ENCODE measurements at places on chromosomes 12 and 14.

DNA sequence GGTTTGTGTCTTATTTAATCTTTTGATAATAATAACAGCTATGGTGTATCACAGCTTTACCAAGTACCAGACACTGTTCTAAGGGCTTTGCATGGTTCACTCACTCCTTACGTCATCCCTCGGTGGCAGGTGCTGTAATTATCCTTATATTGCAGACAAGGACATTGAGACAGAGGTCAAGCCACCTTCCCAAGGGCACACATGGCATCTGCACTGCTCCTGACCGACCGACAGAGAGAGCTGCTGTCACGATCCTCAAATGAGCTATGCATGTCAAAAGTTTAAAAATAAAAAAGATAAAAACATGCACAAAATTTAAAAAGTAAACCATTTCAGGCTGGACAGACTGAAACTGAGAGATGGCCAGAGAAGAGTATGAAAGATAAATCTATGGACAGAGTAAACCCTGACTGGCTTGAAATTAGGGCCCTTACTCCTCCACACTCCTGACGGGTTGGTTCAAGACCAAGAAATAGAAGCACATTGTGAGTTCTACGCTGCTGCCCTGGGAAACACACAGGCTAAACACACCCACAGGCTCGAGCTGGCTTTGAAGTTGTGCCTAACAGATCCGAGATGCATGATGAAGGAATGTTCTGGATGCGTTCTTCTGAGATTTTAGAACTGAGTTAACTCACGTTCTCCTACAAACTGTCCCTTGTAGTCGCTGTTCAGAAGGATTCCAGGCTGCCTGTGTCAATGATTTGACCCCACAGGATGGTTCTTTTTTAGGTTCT lies 268.7 kb downstream of the ZFP36L1 start:
- H3K36me3 ChIP-seq = no peaks in the 10 kb centered on the region
- H3K4me3 ChIP-seq = no peak overlapping the region
- no peak for DNase-seq
- H3K27ac ChIP-seq = no peak overlapping the region
- no peaks in the 10 kb centered on the region for H3K4me1 ChIP-seq
- no peaks in the 10 kb centered on the region for H3K27me3 ChIP-seq

DNA sequence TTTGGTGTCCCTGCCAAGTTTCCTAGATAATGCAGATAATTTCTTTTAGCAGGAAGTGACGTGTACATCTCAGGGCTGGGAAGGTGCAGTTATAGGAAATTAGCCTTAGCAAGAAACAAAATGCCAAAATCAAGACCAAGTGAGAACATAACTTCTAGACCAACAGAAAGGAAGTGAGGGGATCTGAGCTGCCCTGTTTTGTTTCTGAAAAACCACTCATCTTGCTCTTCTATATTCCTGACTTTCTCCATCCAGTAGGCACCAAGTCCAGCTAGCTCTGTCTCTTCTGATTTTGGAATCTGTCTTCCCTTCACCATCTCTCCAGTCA lies 23.9 kb upstream of the DUSP6 start:
- peak overlapping the region; percentile 54 for H3K27ac ChIP-seq
- no peaks in the 10 kb centered on the region for H3K36me3 ChIP-seq
- no peak for DNase-seq
- peaks cover 14% of the 10 kb centered on the region for H3K4me1 ChIP-seq

- H3K4me1 ChIP-seq = no peaks in the 10 kb centered on the region
- no peak overlapping the region for H3K27ac ChIP-seq
Measured at GRCh38 chr12:92955997-92956663, 27.0 kb upstream of the EEA1 start.

- no peak for DNase-seq
- H3K4me3 ChIP-seq = no peak overlapping the region
- no peaks in the 10 kb centered on the region for H3K27me3 ChIP-seq
- H3K27ac ChIP-seq = no peak overlapping the region
- H3K4me1 ChIP-seq = no peaks in the 10 kb centered on the region
Measured at GRCh38 chr14:33188880-33189279, 250.2 kb downstream of the NPAS3 start.

DNA sequence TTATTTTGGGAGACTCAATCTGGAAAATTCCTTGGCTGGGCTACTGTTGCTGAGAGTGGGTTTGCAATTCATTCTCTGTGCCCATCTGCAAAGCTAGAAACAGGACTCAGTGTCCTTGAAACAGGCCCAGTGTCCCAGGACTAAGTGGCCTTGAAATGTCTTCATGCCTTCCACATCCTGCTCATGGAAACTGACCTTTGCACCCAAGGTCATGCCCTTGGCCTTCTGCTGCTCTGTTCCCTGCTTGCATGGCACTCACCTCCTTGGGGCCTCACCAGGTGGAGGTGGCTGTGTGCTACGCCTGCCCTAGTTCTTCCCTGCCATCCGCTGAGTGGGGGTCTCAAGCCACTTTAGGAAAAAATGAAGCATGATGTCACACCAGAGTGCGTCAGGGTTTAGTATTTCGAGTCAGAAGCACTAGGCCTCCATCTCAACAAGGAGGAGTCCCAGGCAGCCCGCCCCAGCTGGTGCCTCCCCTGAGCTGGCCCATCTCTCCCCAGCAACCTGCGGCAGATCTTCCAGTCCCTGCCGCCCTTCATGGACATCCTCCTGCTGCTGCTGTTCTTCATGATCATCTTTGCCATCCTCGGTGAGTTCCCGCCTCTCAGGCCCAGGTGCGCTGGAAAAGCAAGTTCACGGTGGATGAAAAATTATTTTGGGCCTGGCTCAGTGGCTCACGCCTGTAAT lies 48.1 kb downstream of the TPCN1 start:
- no peak overlapping the region for H3K4me3 ChIP-seq
- H3K27ac ChIP-seq = no peak overlapping the region
- no peaks in the 10 kb centered on the region for H3K4me1 ChIP-seq
- no peak for DNase-seq
- H3K27me3 ChIP-seq = no peaks in the 10 kb centered on the region
- H3K36me3 ChIP-seq = peaks cover 3% of the 10 kb centered on the region

- H3K4me3 ChIP-seq = no peak overlapping the region
- no peak overlapping the region for H3K27ac ChIP-seq
- no peaks in the 10 kb centered on the region for H3K4me1 ChIP-seq
- H3K27me3 ChIP-seq = peaks cover 63% of the 10 kb centered on the region
Measured at GRCh38 chr14:96257056-96257455, 1.0 kb downstream of the BDKRB1 start.

DNA sequence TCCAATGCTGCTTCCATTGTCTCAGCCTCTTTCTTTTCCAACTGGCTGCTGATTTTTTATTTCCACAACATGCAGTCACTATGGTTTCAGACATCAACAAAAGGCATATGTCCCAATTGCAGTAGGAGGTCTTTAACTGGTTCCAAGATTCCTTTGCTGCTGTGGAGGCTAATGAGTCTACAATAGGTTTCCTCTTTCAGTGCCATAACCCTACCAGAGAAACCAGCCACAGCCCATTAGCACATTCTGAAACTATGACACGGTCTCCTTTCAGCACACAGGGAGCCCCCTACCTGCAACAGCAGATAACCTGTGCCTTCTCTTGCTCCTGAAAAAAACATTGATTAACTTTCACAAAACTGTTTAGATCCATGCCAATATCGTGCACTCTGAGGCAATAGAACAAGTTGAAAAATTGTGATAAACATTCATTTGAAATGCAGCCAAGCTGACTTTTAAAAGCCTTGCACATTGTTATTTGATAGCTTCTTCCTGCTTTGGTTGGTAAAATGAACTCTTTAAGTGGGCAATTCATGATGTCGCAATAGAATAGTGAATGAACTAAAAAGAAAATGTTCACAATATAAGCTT lies 32.4 kb downstream of the PLEKHG7 start:
- no peak for DNase-seq
- no peak overlapping the region for H3K27ac ChIP-seq
- H3K4me1 ChIP-seq = no peaks in the 10 kb centered on the region
- H3K4me3 ChIP-seq = no peak overlapping the region

- no peaks in the 10 kb centered on the region for H3K27me3 ChIP-seq
- no peak for DNase-seq
- H3K27ac ChIP-seq = peak overlapping the region; percentile 99
- H3K4me3 ChIP-seq = peak overlapping the region; percentile 99
- H3K36me3 ChIP-seq = peaks cover 99% of the 10 kb centered on the region
Measured at GRCh38 chr14:99256483-99256874, 15.5 kb downstream of the BCL11B start.

GRCh38 chr12:44835641-44836379 lies 40.3 kb downstream of the NELL2 start:
- H3K27me3 ChIP-seq = no peaks in the 10 kb centered on the region
- H3K27ac ChIP-seq = peak overlapping the region; percentile 77
- peak overlapping the region; percentile 4 for H3K4me3 ChIP-seq
- no peaks in the 10 kb centered on the region for H3K36me3 ChIP-seq
- H3K4me1 ChIP-seq = peaks cover 27% of the 10 kb centered on the region

GRCh38 chr12:74370608-74371216 lies 166.9 kb upstream of the ATXN7L3B start:
- no peak overlapping the region for H3K4me3 ChIP-seq
- H3K27me3 ChIP-seq = peaks cover 2% of the 10 kb centered on the region
- H3K36me3 ChIP-seq = no peaks in the 10 kb centered on the region
- DNase-seq = no peak

- H3K27ac ChIP-seq = peak overlapping the region; percentile 0
- peak; percentile 29 for DNase-seq
Measured at GRCh38 chr12:1533602-1534304, 60.6 kb downstream of the FBXL14 start.

DNA sequence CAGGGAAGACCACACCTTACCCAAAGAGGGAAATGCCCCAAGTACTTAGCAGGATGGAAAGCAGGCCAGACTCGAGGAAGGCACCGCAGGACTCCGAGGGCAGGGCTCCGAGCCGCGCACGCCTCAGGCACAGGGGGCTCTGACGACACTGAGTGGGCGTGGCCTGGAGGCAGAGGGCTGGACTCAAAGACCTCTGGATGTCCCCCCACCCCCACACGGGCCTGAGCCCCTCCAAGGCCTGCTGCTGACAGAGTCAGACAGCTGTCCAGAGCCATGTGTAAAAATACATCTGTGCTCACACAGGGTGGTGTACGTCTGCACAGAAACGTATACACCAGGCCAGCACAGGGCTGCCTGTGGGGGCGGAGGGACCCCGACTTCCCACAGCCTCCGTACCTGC lies 1.4 kb downstream of the AKT1 start:
- H3K27me3 ChIP-seq = no peaks in the 10 kb centered on the region
- peaks cover 31% of the 10 kb centered on the region for H3K36me3 ChIP-seq
- H3K4me1 ChIP-seq = peaks cover 31% of the 10 kb centered on the region
- peak; percentile 27 for DNase-seq

DNA sequence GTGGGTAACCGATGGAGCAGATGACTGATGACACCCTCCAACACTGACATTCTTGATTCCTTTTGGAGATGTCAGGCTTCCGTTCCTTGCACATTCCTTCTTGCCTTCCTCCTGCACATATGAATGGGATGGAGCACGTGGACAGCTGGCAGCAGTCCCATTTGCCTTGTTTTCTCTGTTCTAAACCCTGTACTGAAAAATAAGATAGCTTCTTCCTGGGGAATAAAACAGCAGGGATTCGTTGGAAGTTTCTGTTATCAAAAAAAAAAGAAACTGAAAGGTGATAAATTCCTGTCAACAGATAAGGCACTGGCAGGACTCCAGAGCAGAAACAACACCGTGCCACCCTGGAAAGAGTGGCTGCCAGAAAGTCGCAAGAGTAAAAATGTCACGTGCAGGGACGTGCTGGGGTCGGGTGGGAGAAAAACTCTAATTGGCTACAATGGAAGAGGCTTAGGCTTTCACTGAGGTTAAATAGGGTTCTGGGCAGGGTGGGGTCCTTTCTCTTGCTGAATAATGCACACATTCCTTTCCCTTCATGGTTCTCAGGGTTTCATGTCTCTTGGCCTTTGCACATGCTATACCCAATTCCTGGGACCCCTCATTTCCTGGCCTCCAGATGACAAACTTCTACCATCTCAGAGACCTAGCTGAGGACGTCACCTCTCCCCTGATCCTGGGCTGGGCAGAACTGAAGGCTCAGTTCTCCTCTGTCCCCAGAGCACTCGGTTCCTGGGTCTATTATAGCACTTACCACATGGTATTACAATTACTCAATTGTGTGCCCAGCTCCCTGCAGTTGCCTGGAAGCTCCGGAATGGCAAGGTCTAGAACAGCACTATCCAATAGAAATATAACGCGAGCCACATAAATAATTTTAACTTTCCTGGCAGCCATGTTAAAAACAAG lies 7.0 kb upstream of the NUAK1 start:
- no peak overlapping the region for H3K4me3 ChIP-seq
- H3K27ac ChIP-seq = no peak overlapping the region

DNA sequence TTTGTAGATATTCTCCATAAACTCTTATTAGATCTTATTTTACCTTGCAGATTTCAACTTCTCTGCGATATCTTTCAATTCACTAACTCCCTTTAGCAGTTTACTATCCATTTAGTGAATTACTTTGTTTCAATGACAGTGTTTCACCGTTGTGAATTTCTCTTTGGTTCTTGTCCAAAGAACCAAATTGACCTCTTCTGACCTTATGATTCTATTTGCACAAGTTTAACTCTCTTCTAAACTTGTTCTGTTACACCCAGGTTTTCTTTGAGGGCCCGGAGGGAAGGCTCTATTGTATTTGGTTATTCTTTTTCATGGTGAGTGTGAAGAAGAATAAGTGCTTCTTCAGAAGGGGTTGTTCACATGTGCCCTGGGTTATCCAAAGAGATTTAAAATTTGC lies 186.7 kb downstream of the MON2 start:
- no peaks in the 10 kb centered on the region for H3K36me3 ChIP-seq
- H3K4me3 ChIP-seq = no peak overlapping the region
- H3K27ac ChIP-seq = no peak overlapping the region
- DNase-seq = no peak

GRCh38 chr12:93699271-93700145 lies 22.3 kb downstream of the CRADD start:
- no peak overlapping the region for H3K4me3 ChIP-seq
- no peak overlapping the region for H3K27ac ChIP-seq
- peaks cover 2% of the 10 kb centered on the region for H3K36me3 ChIP-seq
- no peak for DNase-seq

- H3K4me3 ChIP-seq = no peak overlapping the region
- H3K36me3 ChIP-seq = peaks cover 10% of the 10 kb centered on the region
- DNase-seq = no peak
- peaks cover 40% of the 10 kb centered on the region for H3K4me1 ChIP-seq
- no peak overlapping the region for H3K27ac ChIP-seq
Measured at GRCh38 chr14:89348722-89349121, 68.3 kb downstream of the FOXN3 start.

DNA sequence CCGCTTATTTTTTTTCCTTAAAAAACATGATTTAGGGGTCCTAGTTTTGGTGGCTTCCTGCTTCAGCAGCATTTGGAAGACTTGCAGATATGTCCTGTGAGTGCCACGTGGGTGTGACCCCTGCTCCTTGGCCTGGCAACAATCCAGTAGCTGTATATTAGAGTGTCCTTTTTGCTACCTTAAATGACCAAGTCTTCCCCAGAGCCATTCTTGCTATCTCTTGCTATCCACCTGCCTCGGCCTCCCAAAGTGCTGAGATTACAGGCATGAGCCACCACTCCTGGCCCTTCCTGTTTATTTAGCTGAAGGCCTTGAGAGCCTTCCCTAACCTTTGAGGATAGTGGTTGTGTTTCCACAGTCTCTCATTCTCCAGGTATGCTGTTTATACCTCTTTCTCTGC lies 17.0 kb downstream of the TPCN1 start:
- H3K27me3 ChIP-seq = no peaks in the 10 kb centered on the region
- no peak overlapping the region for H3K4me3 ChIP-seq
- H3K4me1 ChIP-seq = peaks cover 4% of the 10 kb centered on the region
- H3K36me3 ChIP-seq = peaks cover 5% of the 10 kb centered on the region
- no peak overlapping the region for H3K27ac ChIP-seq

Measured in effector memory CD8-positive, alpha-beta T cell (primary cell).